ENCODE measurements at places on chromosomes 1 and 21.

DNA sequence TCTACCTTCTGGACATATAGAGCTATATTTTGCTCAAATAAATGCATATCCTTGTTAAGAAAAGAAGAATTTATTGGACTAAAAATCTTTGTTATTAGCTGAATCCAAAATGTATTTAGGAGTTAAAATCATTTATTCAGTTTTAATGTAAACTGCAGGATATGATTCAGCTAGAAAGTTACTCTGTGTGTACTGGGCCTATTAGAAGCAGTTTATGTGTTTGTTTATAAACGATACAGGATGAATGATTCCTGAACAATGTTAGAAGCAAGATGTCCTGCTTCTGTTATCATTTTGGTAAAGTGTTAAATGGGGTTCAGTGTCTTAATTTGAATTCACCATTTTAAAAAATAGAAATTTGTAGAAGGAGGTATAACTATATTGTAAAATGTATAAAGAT is 549.2 kb upstream of the ZRANB2 start:
- no peak for DNase-seq

- DNase-seq: no peak
Observed at GRCh38 chr1:157233131-157233530, 94.9 kb upstream of the ETV3 start.

DNA sequence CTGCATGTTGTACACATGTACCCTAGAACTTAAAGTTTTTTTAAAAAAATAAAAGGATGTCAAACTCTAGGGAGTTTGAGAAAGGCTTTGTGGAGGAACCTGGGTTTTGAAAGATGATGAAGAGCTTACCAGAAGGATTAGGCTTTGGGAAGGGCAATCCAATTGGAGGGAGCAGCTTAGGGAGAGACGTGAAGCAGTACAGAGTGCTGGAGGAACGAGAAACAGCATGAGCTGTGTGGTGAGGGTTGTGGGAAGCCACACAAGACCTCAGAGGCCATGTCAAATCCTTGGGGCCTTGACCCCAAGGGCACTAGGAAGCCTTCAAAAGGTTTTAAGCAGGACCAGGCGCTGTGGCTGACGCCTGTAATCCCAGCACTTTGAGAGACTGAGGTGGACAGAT is 8.4 kb upstream of the KPNA6 start:
- DNase-seq: no peak

GRCh38 chr1:47192458-47193384 is 2.9 kb upstream of the PDZK1IP1 start:
- DNase-seq: peak; percentile 78

DNA sequence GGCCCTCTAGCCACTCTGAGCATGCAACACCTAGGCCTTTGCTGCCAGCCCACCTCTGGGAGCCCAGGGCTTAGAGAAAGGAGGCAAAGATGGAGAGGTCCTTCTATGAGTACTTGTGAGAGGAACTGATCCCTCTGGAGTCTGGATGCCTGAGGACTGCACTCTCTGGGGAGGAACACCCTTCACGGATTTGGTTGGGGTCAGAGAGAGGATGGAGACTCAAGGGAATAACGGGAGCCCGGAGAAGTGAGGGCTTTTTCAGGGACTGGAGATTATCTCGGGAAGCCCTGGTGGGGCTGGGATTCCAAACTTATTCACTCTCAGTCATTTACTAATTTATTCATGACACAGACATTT is 413 bp upstream of the C1orf232 start:
- no peak for DNase-seq

- no peak for DNase-seq
Observed at GRCh38 chr1:156382561-156382960, 13.6 kb downstream of the RHBG start.

DNA sequence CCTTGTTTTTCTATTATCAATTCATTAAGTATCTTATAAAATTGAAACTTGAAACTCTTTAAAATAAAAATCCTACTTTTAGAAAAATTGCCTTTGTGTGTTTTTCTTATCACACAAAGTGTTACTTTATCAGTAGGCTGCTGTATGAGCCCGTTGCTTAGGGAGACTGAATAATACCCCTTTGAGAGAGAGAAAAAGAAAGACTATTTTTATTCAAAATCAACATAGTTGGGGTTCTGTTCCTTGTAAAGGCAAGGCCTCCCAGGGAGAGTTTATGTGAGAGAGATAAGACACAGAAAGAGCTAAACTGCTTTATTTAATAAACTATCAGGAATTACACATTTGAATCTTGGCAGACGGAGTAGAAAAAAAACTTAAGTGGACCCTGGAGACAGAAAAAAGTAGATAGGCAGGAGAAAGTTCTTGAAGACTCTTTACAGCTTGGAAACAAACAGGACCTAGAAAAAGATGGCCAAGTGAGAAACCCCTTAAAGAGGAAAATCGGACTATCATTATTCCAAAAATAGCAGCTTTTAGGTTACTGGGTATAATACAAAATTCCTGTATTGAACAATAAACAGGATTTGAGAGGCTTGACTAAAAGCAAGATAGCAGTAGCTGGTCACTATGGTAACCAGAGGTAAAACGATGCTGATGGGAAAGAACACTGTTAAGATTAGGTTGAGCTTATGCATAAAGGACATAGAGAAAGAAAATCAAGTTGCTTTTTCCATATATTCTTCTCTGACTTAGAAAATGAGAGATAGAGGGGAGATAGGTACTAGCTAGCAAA is 170.9 kb downstream of the LRRC7 start:
- DNase-seq: no peak

GRCh38 chr1:171222936-171223335 is 25.4 kb upstream of the FMO1 start:
- no peak for DNase-seq

DNA sequence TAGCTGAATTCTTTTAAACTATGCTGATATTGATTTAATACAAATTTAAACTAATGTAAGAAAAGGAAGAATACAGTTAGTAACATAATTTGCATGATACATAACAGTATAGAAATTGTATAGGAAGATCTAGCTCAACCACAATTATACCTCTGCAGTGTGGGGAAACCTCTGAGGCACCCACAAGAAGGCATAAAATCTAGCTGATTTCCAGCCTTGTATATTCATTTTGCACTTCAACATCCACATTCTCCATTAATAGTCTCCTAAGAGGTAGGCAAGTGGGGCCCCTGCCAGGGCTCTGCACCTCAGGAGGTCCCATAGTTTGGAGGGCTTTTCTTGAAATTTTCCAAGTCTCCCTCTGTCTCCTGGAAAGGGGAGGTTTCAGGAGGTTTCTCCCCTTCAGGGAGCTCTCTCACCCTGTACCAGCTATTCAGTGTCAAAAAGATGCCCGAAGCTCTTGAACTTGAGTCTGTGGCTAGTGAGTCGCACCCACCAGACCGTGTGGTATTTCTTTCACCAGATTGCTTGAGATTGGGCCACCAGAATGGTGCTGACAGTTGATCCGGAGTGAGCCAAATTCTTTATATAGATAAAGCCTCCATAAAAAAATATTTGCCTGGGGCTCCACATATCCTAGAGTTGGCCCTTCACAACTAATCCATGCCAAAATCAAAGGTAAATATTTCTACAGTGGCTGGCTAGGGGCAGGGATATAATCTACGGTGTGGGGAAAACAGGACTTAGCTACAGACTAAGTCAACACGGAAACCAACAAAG is 108.2 kb downstream of the TIAM1 start:
- no peak for DNase-seq

- DNase-seq: peak; percentile 73
Observed at GRCh38 chr21:41460578-41461527, 34.8 kb downstream of the MX1 start.

DNA sequence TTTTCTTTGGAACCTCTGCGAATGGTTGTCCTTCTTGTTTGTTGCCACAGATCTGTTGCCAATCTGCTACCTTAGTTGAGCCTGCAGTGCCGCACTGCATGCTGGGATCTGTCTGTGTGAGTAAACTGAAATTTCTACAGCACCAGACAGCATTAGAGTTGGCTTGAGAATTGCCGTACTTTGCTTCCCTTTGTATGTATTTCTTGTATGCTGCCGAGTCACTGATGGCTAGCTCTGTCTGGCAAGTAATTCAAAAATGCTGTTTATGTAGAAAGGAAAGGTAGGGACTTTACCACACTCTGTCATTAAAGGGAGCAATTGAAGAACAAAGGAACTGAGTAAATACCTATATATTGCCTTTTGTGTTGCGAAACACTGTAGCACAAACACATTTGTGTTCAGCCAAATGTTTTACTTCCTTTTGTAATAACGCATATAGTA is 857.4 kb downstream of the USP25 start:
- DNase-seq: no peak

DNA sequence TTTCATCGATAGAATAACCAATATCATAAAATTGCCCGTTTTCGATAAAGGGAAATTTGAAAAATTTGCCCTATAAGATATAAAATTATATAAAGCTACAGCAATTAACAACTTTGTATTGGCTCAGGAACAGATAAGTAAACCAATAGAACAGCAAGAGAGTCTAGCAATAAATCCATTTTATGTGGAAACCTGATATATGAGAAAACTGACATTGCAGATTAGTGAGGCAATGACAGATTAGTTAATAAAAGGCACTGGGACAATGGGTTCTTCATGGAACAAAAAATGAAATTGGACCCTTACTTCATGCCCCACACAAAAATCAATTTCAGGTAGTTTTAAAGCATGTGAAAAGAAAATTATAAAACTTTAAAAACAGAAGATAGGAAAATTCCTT is 169.9 kb upstream of the ST6GALNAC5 start:
- DNase-seq: no peak

DNA sequence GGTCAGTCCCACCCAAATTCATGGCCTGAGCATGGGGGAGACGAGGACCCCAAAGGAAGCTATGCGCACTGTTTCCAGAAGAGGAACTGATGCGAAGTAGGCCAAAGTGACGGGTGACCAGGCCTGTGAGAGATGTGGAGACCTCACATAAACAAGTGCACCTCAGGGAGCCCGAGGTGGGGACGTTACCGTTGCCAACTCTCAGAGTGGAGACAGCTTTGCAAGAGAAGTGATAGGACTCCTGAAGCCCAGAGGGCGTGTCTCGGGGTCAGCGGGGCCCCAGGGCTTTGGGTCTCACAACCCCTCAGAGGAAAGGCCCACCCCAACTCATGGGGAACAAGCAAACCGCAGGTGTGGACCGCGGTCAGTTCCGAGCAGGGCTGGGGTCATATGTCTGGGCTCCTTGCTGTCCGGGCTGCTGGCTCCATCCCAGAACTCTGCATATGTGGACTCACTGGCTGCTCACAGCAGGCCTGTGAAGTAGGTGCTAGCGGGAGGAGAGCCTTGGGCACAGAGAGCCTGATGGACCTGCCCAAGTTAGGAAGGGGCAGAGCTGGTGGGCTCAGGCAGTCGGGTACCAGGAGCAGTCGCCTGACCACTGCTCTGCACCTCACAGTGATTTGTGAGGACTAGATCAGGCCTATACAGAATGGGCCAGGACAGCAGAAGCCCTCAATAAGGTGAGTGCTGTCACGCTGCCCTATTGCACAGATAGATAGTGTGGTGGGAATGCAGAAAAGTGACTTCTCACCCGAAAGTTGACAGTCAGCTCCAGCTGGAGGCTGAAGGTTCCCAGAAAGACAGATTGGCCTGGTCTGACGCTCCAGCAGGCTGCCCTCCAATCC is 26.2 kb downstream of the STUM start:
- DNase-seq: no peak

DNA sequence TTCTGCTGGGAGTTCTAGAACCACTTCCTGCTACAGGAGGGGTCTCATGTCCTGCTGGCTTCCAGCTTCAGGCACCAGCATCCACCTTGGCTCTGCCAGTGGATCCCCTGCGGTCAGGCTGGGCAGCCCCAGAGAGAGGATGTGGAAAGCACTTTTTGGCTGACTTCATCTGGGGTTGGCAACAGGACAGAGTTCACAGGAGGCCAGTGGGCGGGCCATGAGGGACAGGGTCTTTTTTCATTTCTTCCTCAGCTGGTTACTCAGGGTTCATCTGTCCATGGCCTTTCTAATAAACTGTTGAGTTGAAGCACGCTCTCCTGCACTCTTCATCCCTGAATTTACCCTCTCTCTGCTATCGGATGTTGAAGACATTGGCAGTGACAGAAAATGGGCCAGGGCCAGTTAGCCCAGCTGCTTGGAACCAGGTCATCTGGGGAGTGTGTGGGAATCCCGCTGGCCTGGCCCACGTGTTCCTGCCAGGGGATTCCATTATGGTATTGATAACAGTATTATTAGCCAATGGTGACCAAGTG is 45.2 kb downstream of the RPS6KA1 start:
- DNase-seq: no peak

- no peak for DNase-seq
Observed at GRCh38 chr1:87062687-87063086, 148.3 kb downstream of the HS2ST1 start.

GRCh38 chr21:30924146-30924700 is 42.8 kb upstream of the KRTAP11-1 start:
- DNase-seq: no peak

DNA sequence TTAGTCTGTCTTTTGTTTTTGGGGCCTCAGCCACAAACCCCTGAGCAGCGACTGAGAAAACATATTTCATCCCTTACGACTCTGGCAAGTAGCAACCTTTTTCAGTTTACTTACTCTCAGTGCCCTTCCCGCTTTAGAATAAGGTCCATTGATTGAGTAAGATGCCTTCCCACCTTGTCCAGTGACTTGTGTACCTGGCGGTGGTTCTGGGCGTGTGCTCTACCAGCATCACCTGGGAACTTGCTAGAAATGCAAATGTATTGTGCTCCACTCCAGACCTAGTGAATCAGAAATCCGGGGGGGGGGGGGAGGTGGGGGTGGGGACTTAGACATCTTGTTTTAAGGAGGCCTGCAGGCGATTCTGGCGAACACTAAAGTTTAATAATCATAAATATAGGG is 72.1 kb downstream of the S1PR1 start:
- DNase-seq: no peak

- no peak for DNase-seq
Observed at GRCh38 chr1:1144843-1145546, 28.7 kb upstream of the TTLL10 start.

- DNase-seq: no peak
Observed at GRCh38 chr1:226772446-226773139, 33.5 kb upstream of the ITPKB start.

DNA sequence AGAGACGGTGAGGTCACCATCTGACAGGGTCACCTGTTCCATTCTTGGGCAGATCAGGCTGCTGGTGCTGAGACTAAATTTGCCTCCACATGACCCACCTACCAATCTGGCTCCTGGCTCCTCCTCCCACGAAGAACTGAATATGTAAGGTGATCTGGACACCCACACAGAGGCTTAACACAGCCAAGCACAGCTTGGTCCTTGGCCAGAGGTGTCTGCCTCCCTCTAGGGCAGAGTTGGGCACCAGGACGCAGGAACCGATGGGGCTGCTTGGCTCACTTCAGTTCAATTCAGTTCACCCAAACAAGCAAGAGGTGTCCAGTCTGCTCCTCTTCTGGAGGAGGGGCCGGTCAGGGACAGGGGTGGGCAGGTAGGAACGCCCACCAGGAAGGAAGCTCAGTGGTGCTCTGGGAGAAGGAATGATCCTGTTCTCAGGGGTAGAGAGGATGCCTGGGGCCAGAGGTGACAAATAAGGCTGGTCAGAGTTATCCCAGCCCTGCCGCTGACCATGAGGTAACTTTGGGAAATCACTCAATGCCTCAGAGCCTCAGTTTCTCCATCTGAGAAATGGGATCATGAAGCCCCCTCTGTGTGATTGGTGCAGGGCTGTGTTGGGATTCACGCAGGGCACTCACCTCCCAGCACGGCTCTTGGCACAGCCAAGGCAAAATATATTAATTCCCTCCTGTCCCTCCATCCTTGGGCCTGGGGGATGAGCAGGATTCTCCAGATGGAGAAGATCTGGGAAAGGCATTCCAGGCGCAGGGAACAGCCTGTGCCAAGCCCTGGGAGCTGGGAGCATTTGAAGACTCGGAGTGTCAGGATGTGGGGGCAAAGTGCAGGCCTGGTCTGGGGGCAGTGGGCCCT is 284.5 kb downstream of the PTPRU start:
- no peak for DNase-seq

GRCh38 chr1:173476197-173476664 is 904 bp upstream of the PRDX6 start:
- DNase-seq: peak; percentile 21

Measured in activated naive CD4-positive, alpha-beta T cell treated with anti-CD3 and anti-CD28 coated beads, Interleukin-2, amount 10 ng/mL, durations not matched to agents 7 days and 5 days (primary cell).